EL (cell line): ENCODE measurements at places on chromosomes 11 and 22.

DNA sequence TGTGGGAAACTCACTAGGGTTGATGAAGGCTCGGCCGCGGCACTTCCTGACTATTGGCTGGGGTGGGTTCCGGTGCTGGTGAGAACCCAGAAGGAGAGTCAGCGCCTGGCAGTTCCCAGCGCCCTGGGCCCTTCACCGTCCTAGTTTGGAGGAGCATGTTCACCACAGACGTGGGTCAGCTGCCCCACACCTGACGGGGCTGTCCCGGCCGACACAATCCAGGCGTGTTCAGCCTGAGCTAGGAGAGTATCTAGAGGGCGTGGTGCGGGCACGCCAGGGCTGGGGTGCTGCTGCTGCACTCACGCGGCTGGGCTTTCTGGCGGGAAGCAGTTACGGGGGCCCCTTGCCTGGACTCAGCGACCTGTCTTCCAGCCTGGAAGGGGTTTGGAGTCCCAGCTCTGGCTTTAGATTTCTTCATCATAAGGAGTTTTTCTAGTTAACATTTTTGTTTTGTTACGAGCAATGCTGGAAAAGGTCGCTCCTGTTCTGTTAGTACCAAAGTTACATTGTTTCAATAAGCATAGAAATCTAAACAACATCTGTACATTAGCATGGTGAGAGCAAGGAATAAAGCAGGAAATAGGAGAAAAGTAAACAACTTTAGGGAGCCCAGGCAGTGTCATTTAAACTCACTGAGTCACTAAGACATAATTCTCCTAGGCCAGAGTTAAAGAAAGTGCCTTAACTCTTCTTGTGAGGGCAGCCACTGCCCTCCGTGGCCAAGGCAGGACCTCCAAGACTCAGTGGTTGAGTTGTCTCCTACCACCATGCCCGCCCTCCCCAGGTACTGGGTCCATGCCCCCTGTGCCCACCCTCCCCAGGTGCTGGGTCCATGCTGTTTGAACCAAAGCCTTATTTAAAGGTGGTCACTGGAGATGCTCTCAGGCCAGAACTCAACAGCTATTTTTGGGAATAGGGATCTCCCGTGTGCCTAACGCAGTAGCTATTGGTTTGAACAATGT is 12.1 kb upstream of the ADORA2A start:
- DNase-seq: no peak

DNA sequence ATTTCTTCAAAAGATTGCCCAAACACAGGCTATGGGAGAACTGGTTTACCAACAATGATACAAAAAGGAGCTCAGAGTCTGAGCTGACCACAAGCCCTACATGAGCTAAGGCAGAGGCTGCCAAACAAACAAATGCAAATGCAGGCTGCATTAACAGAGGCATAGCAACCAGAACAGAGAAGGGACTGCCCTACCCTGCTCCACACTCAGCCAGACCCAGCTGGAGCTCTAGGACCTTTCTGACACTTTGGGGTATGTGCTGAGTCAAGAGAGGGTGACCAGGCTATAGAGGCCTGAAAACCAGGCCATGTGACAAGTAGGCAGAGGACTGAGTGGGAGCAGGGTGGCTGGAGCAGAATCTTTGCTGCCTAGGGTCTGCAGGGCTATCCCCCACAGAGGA is 17.8 kb upstream of the P2RY2 start:
- DNase-seq: no peak

- no peak for DNase-seq
Observed at GRCh38 chr22:47207387-47207786, 444.9 kb downstream of the TBC1D22A start.

- no peak for DNase-seq
Observed at GRCh38 chr11:128315933-128316332, 271.4 kb downstream of the ETS1 start.

DNA sequence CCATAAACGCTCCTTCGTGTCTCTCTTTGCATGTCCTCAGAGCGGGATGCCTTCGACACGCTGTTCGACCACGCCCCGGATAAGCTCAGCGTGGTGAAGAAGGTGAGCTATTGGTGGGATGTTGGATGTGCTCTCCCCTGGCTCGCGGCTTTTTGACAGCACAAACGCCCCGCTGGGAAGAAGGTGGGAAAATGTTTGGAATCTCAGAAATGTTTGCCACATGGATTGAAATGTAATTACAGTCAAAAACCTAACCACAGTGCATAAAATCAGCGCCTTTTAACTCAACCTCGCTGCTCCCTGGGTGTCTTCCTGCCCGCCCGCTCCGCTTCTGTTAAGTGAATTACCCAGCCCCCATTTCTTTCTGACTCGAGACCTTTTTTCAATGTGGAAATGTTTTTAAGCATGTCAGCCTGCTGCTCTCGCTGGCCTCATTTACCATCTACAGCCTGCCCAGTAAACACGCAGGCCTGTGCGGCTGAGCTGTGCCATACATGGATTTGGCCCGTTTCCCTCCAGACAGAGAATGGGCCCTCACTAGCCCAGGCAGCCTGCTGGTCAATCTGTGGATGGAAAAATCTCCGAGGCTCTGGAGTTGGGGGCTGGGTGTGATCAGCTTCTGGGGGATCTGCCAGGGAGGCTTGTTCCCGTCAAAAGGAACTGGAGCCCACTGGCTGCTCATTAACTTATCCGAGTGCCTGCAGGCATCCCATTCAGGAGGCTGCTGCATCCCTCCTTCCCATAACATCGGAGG is 32.7 kb upstream of the PARVG start:
- peak; percentile 7 for DNase-seq

GRCh38 chr11:122354025-122354697 is 238.1 kb upstream of the BLID start:
- DNase-seq: no peak

GRCh38 chr11:121965330-121965729 is 150.7 kb downstream of the BLID start:
- peak; percentile 82 for DNase-seq

GRCh38 chr11:34290926-34291325 is 66.9 kb downstream of the ABTB2 start:
- DNase-seq: no peak

DNA sequence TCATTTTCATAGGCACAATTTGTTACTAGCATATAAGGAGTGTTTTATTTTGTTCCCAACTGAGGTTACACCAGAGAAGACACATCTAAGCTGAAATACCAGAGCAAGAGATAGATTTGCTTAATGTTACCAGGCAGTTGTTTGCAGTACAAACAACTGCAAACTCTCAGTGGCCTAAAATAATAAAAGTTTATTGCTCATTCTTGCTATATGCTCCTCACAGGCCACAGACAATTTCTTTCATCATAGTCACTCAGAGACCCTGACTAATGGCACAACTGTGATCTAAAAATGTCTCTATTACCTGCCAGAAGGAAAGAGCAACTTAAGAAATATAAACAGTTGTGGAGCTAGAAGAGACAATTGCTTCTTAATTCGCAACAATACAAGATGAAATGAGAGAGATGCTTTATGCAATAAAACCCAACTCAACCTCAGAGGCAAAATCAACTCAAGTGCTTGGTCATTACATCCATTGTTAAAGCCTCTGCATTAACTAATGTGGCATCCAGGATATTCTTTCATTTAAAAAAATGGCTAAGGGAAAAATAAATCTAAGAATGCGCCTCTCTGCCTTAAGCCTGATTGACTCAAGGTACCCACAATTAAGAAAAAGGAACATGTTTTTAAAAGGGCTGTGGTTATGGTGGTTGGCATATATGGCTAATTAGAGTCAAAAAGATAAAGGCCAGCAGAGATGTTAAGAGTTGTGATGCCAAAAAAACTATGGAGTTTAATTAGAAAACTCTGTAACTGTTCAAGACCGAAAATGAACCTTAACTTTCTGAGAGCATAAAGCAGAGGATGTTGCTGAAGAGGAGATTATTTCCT is 103.7 kb downstream of the CD44 start:
- DNase-seq: peak; percentile 21

- DNase-seq: no peak
Observed at GRCh38 chr22:48895831-48896765, 931.6 kb downstream of the BRD1 start.

DNA sequence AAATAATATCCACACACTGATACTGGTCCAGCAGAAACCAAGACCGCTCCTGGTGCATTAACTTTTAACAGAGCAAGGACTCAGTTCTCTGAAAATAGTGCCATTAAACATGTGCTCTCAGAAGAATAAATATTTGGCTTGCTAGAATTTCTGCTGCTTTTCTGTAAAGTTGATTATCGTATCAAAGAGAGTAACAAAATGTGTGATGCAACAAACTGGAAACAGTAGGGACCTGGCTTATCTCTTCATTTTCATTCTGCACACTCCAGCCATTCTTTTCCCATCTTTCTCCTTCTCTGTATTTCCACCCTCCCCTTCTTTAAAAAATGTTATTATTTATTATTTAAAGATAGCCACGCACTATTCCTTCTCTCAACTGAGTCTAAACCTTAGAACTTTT is 43.9 kb downstream of the WT1 start:
- DNase-seq: no peak

- no peak for DNase-seq
Observed at GRCh38 chr11:43992183-43992582, 49.7 kb downstream of the C11orf96 start.

DNA sequence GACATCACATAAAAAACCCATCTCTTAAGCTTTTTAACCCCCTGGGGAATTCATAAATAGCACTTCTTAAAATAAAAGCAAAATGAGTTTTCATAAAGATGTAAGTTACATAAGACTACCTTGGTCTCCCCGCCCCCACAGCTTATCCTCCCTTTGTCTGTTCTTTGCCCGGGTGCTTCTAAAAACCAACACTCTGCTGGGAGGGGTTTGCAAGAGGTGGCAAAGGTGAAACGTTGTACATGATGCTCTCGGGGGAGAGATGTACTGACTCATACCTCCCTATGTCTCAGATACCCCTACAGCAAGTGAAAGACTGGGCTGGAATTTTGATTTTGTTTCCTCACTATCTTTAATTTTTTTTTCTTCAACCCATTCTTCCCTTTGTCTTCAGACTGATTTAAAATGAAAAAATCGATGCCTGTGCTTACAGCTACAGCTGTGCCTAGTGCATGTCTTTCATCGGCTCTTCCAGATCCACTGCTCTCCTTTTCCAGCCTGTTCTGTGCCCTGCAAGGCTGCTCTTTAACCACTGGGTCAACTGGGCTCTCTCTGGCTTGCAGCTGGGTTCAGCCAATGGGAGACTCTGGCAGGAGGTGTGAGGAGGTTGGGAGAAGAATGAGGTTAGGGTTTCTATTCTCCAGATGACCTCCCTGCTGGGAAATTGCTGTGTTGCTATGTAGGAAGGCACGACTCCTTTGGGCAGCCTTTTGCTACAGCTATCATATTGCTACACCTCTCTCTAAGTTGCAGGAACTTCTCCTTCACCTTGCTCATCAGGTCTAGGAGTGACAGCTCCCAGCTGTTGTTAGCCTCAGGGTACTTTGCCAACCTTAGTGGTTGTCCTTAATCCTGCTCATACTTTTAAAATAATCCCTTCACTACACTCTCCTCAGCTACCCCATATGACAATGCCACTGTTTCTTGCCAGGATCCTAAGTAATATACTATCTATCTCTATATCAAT is 266.5 kb downstream of the TENM4 start:
- DNase-seq: no peak

GRCh38 chr11:12767577-12767976 is 93.4 kb downstream of the TEAD1 start:
- DNase-seq: no peak

DNA sequence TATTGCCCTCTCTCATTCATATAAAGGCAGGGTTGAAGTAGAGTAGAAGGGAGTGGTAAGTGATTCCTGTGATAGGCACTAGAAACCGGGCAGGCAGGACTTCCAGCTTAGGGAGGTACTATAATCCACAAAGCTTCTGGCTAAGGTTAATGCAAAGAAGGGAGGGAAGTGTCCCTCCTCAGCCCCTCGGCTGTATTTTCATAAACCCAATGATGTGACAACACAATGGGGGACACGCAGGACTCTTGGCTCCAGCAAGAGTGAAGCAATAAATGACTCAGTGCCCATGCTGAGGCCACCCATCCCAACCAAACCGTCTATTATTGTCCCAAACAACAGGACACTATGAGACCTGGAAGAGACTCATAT is 90.7 kb downstream of the ETS1 start:
- DNase-seq: no peak

- no peak for DNase-seq
Observed at GRCh38 chr11:75722669-75723042, 5.0 kb downstream of the MOGAT2 start.

DNA sequence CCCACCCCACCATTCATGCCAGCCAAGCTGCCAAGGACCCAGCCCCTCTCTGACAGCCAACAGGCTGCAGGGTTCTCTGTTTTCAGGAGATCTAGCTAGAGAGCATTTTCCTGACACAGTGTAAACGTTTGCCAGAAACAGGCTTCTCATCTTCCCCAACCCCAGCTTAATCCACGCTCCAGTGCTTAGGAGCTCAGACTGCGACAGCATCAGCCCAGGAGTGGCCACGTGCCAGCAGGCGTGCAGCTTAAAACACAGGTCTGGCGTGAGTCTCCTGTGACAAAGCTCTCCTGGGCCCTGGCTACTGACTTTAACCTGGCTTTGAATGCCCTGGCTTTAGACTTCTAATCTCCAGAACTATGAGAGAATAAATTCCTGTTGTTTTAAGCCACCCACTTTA is 66.6 kb downstream of the GALNT18 start:
- DNase-seq: no peak

GRCh38 chr11:128737704-128738103 is 43.8 kb downstream of the FLI1 start:
- DNase-seq: no peak
